GM06990 (cell line): ENCODE measurements at places on chromosomes 1 and 21.

DNA sequence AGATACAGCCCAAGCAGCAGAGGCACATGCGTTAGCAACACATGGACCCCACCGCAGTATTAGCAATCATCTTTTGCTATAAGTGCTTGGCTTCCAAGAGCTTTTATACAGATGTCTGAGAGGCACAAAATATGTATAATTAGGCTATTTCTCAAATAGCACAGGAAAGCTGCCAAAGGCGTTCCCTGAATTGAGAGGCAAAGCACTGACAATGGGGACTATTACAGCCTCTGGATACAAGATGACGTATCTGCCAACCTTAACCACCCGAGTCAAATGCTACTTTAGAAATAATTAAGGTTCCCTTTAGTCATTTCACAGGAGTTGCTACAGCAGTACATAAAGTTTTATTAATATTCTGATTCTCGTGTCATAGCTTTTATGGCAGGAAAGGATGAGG lies 6.4 kb downstream of the STMN1 start:
- DNase-seq = no peak

DNA sequence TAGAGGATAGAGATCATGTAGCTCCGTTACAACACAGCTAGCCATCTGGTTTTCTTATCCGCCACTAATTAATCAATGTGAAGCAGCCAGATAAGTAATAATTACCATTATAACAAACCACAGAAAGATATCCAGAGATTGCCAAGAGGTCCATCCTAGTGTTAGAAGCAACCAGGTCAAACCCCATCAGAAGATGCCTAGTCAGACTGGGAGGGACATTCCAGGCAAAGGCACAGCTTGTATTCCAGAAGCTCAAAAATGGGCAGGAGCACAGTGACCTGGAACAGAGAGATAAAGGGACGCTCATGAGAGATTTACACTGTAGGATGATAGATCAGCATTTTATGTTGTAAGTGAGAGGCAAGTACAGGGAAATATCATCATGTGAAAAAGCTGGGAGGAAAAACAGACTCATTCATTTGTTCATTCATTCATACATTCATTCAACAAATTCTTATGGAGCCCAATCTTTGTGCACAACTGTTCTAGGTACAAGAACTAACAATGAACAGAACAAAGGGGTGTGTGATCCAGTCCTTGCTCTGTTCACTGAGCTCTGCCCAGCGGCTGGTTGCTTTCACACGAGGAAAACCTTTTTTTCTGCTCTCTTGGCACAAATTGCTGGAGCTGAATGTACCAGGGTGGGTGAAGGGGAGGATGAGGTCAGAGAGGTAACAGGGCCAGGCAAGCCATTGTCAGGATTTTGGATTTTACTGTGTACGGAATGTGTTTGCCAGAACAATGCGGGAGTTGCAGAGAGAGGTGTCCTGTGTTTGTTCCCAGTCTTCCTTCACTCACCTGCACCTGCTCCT lies 240.8 kb upstream of the FGGY start:
- no peak for DNase-seq

DNA sequence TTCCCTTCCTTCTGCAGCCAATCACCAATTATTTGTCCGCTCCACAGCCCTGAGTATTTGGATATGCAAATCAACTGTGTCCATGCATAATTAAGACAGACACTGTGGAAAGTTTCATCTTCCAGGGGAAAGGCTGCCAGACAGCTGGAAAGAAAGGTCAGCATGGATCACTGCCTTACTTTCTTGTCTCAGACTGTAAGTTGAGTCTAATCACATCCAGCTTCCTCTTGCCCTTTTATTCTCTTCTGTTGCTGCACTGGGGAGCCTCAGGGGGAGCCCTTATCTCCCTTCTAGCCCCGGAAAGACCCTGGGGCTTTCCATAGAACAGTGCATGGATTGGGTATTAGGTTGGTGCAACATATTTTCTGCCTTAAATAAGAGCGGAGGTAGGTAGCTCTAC lies 182.9 kb downstream of the OMA1 start:
- DNase-seq = no peak

GRCh38 chr1:67668660-67669059 lies 16.3 kb upstream of the GADD45A start:
- DNase-seq = no peak

GRCh38 chr1:63859480-63860275 lies 85.9 kb downstream of the ROR1 start:
- no peak for DNase-seq

DNA sequence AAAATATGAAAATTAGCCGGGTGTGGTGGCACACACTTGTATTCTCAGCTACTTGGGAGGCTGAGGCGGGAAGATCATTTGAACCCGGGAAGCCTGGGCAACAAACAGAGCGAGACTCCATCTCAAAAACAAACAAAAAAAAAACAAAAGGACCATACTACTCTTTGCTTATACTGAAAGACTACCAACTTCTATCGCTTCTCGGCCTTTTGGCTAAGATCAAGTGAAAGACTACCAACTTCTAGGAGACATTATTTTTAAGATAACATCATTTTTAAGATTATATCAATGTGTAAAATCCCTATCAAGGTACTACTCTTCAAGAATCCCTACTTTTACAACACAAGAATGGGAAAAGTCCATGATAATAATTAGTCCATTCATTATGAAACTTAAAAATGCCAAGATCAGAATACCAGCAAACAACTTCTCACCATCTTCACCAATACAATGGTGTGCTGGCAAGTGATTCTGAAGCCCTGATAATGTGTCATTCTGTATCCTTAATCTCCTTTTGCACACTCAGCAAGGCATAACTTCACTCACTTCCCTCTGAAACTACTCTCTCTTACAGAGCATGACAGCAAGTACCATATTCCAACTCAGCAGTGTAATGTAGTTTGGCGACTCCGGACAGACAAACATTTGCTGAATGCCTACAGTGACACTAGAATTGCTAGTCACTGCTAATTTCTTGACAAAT lies 1.7 kb downstream of the PTP4A2 start:
- DNase-seq = no peak

GRCh38 chr1:91768786-91769725 lies 116.9 kb downstream of the TGFBR3 start:
- DNase-seq = no peak

DNA sequence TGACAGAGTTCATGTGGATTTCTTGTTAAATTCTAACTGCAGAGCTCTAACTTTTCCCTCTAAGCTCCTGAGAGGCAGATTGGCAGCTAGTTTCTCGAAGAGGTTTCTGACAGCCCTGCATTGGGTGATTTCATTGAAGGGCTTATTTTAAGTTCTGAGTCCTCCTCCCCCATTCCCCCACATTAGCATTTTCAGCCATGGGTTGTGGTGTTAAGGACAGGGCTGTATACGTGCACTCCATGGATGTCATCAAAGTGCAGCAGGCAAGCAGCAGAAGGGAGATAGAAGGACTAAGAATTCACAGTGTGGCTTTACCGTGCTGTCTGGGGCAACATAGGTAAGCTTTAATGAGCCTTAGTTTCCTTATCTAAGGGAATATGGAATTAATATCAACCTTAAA lies 19.0 kb downstream of the CRYZ start:
- DNase-seq = no peak

- DNase-seq = no peak
These were observed 24.9 kb downstream of the KIF26B start for GRCh38 chr1:245179706-245180105.

GRCh38 chr1:228987736-228988506 lies 252.6 kb downstream of the RHOU start:
- no peak for DNase-seq

DNA sequence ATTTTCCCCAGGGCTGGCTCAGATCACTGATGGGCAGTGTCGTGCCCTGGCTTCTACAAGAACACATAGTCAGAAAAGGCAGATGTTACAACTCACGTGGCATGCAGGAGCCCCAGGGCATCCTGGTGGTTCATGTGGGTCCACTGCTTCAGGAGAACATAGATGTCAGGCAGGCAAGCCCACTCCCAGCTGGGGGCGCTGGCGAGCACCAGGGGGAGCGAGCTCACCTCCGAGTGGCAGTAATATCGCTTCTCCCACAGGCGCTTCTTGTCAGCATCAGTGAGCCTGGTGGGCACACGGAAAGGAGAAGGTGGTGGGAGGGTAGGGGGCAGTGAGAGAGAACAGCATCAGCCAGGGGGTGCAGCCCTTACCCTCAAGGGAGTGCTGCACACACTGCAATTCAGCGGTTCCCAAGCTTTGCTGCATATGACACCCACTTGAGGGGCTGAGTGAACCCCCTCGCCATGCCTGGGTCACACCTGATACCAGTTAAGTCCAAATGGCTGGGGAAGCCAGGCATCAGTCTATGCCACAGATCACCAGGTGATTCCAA lies 34.3 kb upstream of the PPP1R15B start:
- peak; percentile 73 for DNase-seq

GRCh38 chr1:8970870-8971337 lies 25.2 kb downstream of the CA6 start:
- DNase-seq = peak; percentile 28

DNA sequence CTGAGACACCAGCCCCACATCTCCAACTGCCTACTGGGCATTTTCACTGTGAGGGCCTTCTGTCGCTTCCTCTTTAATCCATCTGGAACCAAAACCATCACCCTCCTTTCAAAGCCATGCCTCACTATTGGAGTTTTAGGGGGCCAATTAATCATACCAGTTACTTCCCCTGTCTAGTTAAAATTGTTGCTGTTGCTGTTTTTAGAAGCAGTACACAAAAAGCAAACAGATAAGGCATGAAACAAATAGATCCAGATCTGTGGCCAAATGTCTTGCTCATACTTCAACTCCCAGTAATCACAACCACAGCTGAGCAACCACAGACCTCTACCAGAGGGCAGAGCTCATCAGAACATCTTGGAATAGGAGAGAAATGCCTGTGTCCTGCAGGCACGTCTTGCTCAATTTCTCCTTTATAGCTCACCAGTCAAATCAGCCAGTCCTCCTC lies 133.8 kb upstream of the C1orf105 start:
- no peak for DNase-seq

DNA sequence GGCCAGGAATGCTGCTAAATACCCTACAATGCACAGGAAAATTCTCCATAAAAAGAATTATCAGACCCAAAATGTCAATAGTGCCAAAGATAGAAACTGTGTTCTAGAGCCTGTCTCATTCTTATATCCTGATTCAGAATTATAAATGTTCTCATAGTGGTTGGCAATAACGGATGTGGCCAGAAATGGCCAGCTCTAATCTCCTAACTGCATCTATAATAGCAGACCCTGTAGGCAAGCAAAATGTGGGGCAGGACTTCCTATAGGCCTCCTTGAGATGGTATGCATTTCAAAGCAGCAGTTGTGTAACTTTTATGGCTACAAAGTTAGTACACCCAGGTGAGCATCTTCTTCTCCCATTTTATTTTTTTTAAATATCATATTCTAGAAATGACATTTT lies 95.9 kb upstream of the SGIP1 start:
- DNase-seq = no peak

- no peak for DNase-seq
These were observed 109.8 kb downstream of the HLCS start for GRCh38 chr21:36856643-36857042.

DNA sequence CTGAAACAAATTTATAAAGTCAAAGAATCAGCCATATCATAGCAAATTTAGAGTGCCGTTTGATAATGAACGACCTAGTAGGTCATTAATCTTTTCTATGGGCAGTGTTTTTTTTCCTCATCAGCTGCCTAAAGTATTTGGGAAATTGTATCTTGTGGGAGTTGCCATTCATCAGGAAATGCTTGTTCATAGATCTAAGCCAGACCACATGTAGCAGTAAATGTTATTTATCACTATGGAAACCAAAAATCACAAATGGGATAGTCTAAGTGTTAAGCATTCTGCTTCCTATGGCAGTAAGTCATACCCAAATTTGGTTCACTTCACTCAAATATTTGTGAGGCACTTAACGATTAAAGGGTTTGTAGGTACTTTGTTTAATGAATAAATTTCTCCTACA lies 52.9 kb downstream of the LRRC8D start:
- DNase-seq = no peak

- peak; percentile 61 for DNase-seq
These were observed 788 bp upstream of the TXNIP start for GRCh38 chr1:145997016-145997717.

DNA sequence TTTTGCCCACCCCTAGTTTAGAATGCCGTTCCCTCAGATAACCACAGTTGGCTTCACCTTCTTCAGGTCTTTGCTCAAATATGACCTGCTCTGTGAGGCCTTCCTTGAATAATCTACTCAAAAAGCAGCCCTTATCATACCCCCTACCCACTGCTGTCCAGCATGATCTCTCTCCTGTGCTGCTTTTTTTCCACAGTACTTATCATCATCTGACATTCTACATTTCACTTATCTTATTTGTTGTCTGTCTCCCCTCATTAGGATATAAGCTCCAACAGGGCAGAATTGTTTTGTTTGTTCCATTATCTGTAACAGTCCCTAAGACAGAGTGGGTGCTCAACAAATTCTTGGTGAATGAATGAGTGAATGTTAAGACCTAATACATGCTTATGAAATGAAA lies 18.1 kb downstream of the USP24 start:
- DNase-seq = no peak

GRCh38 chr1:3410142-3410925 lies 44.1 kb upstream of the ARHGEF16 start:
- no peak for DNase-seq

- no peak for DNase-seq
These were observed 45.8 kb downstream of the TTC39A start for GRCh38 chr1:51284487-51284954.

GRCh38 chr1:62781841-62782543 lies 1.9 kb upstream of the ATG4C start:
- DNase-seq = no peak

DNA sequence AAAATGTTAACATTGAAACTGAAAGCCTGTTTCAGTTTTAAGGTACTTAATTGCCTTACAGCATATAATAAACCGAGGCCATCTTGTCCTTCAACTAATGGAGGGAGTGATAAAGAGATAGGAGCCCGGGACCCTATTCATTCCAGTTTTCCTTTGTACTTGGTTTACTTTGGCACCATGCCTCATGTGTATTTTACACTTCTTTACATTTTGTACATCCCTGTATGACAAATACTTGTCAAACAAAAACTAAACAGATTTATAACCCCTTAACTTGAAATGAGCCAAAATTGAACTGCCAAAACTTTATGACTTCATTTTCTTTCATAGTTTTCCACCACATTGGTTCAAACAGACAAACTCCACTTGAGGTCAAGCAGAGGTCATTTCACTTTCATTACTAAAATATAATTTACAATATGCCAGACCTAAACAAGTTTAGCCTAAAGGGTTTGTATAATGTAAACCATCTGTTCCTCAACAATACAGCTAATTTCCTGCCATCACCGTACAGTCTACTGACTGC lies 30.9 kb upstream of the UBE2U start:
- peak; percentile 39 for DNase-seq

GRCh38 chr21:39696196-39696595 lies 48.8 kb upstream of the IGSF5 start:
- no peak for DNase-seq
